ENCODE measurements at places on chromosomes 6 and 20. TPM values are rescaled to one million over a fixed set of nuclear protein-coding genes. Genes with fewer than 3 reads are reported as not detected.

PPARD gene
- 22.0 TPM for polyA plus RNA-seq

- no peak overlapping the region for H3K27ac ChIP-seq
- DNase-seq = no peak
- H3K4me1 ChIP-seq = no peaks in the 10 kb centered on the region
- H3K4me3 ChIP-seq = no peak overlapping the region
- H3K36me3 ChIP-seq = no peaks in the 10 kb centered on the region
These were observed 26.1 kb downstream of the SH3BGRL2 start for GRCh38 chr6:79657238-79657637.

DNA sequence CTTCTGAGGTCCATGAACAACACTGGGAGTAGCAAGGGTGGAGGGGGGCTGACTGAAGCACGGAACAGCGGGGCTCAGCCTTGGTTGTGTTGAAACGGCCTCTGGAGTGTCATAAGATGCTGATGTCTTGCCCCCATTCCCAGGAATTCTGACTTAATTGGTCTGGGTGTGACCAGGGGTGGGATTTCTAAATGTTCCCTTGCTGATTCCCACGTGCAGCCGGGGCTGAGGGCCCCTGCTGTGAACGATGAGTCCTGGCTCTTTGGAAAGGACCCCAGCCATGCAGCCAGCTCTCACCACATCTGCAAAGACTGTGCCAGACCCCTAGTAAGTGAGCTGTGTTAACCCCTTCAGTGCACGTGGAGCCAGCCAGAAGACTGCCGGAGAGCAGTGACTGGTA lies 28.6 kb upstream of the FAM50B start:
- H3K36me3 ChIP-seq = no peaks in the 10 kb centered on the region
- H3K4me3 ChIP-seq = no peak overlapping the region
- no peaks in the 10 kb centered on the region for H3K27me3 ChIP-seq
- H3K4me1 ChIP-seq = no peaks in the 10 kb centered on the region

- H3K27ac ChIP-seq = no peak overlapping the region
- H3K4me3 ChIP-seq = no peak overlapping the region
- H3K27me3 ChIP-seq = no peaks in the 10 kb centered on the region
- H3K36me3 ChIP-seq = no peaks in the 10 kb centered on the region
- DNase-seq = no peak
- peaks cover 8% of the 10 kb centered on the region for H3K4me1 ChIP-seq
These were observed 26.2 kb upstream of the DCBLD1 start for GRCh38 chr6:117456250-117456649.

GRCh38 chr20:19881080-19881840 lies 123.2 kb downstream of the RIN2 start:
- peaks cover 28% of the 10 kb centered on the region for H3K4me1 ChIP-seq
- DNase-seq = no peak
- H3K36me3 ChIP-seq = no peaks in the 10 kb centered on the region

All from CD14-positive monocyte (primary cell).